Natural killer cell (primary cell): ENCODE measurements at places on chromosomes 6 and 20. TPM values are rescaled to one million over a fixed set of nuclear protein-coding genes. Genes with fewer than 3 reads are reported as not detected.

The OVOL2 gene
- total RNA-seq = not detected

The GPX5 gene
- not detected for total RNA-seq

The TBX18 gene
- total RNA-seq = not detected

GRCh38 chr20:61556673-61557072 lies 304.6 kb downstream of the CDH4 start:
- H3K4me3 ChIP-seq = no peak overlapping the region
- no peak overlapping the region for H3K27ac ChIP-seq
- no peaks in the 10 kb centered on the region for H3K27me3 ChIP-seq

GRCh38 chr6:155245831-155246230 lies 18.0 kb upstream of the CLDN20 start:
- no peaks in the 10 kb centered on the region for H3K27me3 ChIP-seq
- H3K36me3 ChIP-seq = peaks cover 4% of the 10 kb centered on the region
- H3K4me3 ChIP-seq = no peak overlapping the region
- no peak overlapping the region for H3K27ac ChIP-seq
- H3K4me1 ChIP-seq = no peaks in the 10 kb centered on the region
